ENCODE measurements at places on chromosomes 12 and 14.

DNA sequence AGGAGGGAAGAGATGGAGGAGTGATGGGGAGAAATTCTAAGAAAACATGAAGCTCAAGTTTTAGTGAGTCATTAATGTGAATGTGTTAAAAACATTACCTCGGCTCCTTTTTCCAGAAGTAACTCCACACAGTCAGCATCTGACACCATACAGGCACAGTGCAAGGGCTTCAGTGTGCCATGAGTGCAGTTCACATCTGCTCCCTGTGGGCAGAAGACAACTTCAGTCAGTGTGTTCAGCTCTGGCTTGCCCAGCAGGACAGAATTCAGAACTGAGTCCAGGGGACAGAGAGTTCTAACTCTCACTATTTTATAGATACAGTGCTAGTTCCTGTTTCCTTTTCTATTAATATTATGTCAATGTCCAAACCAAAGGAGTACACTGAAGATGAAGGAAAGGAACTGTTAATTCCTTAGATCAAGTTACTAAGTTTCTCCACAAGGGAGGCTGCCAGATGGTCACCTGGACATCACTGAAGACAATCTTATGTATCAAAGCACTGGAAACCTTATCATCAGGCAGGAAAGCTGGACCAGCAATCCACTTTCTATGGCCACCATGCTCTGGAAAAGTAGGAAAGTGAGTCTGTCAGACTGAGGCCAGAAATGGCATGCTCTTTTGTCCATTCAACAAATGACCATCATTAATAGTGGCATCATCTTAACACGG, 6.1 kb downstream of the ASB8 start:
- no peak for DNase-seq

DNA sequence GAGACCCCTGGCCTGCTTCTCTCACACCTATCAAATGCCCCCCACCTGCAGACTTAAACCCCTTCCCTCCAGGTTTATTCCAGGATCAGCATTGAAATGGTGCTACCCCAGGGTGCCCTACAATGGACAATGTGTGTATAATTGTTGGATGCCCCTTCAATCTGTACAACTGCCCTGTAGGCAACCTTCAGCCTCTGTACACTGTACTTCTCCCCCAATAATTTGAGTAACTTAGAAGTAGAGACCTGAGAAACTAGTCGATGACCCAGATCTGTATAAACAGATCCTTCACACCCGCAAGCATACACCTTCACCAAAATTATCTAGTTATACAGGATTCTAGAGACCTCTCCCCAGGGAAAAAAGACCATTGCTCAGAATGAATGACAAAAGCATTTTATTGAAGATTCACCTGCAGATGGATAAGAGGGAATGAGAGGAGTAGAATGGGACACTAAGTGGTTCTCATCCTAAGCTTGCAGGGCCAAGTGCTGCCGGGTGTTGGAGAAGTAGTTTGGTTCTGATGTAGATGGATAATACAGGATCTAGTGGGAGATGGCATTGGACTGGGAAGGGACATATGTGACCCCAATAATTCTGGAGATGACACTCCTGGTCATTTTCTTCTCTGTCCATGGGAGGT, 7.6 kb downstream of the KRT4 start:
- no peak for DNase-seq

DNA sequence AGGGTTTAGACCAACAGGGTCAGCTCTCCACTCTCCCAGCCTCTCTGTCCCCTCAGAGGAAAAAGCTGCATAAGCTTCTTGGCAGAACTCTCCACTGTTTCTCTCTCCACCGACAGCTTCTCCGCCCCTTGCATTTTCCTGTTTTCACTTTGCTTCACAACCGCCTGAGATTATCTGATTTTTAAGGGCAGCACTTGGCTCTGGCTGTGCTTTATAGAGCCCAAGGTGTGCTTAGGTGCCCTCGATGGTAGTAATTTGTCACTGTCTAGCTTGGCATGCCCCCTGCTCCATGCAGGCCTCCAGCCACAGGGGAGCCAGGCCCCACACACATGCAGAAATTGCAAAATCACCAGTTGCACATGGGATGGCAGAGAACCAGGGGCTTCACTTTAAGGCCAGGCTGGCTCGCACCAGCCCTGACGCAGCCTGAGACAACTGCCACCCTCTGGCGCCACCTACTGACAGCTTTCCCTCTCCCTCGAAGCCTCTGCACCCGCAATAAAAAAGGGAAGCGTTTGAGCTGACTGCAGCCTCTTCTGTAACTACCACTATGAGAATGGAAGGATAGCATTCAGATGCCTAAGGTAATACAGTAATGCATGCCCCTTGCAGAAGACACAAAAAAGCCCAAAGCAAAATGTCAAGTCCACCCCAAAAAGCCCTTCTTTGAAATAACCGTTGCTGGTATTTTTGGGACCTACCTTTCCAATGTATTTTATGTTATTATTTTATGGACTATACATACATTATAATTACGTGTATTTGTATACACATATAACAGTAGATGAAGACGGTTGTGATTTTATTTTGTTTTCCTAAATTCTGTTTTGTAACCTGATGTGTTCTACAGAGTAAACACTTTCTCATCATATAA, 32.0 kb upstream of the RIMBP2 start:
- DNase-seq, result peak; percentile 70

DNA sequence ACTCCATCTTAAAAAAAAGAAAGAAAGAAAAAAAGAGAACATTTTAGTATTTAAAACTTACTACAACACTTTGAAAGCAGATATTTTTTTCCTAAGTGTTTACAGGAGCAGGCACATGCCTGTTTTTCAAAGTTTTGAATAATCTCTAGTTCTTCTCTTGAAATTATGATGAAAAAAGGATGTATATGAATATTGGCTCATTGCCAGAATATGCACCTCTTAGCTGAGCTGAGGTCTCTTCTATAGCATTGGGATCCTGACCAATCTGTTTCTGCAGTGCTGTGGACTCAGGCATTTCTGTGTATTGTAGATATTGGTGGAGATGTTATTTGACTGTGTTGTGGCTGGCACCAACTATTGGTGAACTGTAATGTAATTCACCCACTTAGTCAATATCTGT, 15.0 kb downstream of the TECPR2 start:
- DNase-seq, result no peak

GRCh38 chr12:110282956-110283817, 2.1 kb downstream of the ATP2A2 start:
- no peak for DNase-seq

DNA sequence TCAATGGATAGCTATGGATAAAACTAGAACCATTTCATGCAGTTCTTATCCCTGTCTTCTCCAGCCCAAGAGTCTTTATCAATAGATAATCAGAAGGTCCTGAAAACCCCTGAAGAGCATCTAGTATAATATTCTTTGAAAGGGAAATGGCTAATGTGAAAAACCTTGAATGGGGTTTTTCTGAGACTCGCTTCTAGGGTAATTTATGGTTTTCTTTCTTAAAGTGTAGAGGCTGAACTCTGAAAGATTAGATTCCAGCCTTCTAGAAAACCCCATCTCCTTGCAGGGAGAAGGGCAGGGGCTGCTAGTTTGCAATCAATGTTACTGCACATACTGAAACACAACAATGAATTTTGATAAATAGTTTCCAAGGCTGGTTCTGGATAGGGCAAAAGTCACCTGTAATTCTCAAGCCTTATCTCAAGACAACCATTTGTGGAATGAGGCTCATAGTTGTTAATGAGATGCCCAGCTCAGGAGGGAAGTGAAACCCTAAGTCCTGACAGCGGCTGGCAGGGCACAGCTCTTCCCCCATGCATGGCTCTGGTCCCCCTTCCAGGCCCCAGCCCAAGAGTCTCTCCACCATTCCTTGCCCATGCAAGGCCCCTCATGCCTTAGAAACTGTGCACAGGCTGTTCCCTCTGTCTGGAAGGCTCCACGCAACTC, 33.7 kb upstream of the PYGL start:
- no peak for DNase-seq

DNA sequence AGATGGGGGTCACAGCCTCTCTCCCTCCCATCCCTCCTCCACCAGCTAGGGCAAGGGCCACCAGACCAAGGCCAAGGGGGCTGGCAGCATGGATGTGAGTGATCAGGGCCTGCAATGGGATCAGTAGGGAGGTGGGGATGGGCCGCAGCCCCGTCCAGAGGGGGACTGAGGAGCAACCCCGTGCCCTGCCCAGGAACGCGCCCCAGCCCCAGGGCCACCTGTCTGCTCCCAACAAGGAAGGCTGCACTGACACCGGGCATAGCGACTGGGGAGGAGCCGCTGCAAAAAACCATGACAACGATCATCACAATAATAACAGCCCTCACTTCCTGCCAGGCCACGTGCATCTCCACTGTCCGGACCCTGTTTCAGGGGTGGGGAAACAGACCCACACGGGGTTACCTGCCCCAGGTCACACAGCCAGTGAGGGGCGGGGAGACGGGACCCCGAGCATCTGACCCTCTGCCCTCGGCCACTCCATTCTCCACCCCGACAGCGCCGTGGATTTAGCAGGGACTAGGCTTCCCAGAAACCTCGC, 24.3 kb downstream of the NCOR2 start:
- DNase-seq, result peak; percentile 61

GRCh38 chr14:77027538-77028383, 747 bp downstream of the IRF2BPL start:
- peak; percentile 69 for DNase-seq

DNA sequence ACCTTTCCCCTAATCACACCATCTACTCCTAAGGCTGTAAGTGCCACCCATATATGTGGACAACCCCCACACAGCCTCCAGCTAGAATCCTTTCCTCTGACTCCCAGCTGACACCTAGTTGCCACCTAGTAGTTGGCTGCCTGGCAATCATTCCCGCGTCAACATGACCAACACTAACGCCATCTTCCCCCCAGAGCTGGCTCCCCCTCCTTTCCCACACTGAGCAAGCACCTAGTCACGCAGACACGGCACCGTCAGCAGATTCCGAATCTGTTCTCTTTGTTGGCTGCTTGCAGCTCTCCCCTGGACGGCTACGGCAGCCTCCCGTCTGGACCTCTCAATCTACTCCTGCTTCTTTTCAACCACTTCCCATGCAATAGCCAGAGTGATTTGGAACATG, 27.7 kb downstream of the UBR7 start:
- peak; percentile 24 for DNase-seq

GRCh38 chr14:65206448-65207096, 104.3 kb upstream of the MAX start:
- peak; percentile 56 for DNase-seq

DNA sequence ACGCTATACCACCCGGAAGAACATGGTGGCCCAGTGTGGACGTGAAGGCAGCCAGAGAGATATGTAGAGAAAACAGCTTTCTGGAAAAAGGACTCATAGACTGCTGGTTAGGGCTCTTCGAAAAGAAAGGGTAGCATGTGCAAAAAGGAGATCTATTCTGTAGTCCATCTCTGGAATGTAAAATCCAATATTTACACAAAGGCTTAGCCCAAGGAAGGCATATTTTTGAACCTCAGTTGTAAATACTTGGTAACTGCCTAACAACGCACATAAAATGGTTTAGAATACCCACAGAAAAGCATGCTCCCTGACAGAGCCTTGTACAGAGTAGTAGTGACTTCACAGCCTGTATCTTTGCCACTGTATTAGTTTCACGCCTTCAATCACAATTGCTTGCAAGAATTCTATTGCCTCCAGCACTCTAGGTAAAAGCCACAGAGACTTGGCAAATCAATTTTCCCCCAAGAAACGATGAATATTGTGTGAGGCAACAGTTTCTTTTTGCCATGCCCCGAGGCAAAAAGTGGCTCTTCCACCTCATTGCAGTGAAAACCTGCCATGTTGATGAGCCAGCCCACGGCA, 59.2 kb downstream of the TRIM9 start:
- DNase-seq, result no peak

- no peak for DNase-seq
Observed at GRCh38 chr14:65356327-65356836, 56.1 kb upstream of the FUT8 start.

DNA sequence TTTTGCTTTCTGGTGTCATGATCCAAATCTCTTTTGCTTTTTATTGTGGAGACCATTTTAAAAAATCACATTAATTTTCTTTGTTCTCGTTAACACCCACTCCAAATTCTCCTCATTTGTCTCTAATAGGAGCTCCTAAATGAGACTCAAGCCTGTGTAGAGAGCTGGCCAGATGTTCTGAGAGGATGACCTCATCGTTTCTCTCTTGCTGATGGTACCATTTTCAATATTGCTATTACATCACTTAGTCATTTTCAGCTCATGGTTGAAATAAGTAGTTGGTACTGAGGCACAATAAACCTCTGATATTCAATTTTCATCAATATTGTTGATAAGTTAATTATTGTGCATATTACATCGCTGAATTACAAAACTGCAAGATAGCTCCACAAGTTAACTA, 31.5 kb downstream of the SPTB start:
- no peak for DNase-seq

DNA sequence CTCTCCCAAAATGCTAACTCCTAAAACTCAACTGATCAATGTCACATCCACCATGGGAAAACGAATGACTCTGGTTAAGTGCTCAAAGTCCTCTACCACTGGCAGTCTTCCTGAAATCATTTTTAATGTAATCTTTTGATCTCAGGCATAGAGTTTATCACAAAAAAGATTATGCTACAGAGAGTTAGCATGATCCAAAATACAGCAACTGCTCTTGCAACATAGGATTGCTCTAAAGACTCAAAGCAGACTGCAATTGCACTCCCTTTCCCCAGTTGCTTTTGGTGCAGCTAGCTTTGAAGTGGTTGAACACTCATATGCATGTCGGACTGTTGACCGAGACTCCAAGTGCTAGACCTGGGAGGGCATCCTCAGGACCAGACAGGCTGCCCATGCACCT, 109.3 kb downstream of the C12orf42 start:
- DNase-seq, result no peak

- no peak for DNase-seq
Observed at GRCh38 chr12:22206111-22206728, 128.3 kb downstream of the ST8SIA1 start.

DNA sequence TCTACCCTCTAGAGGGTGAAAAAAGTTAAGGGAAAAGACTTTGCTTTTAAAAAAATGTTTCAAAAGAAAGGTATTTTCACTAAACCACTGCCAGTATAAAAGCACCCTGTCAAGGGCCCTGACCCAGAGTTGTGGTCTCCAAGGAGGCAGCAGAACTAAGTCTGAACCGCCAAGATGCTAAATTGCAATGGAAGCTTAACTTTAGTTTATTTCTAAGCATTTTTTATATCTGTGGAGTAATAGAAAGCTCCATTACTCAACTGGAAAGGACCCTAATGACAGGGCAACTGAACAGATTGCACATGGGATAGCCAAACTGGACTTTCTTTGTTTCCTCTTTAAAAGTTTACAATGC, 379.8 kb downstream of the NAV3 start:
- no peak for DNase-seq
